Gastroesophageal sphincter (tissue), 4 donors: ENCODE measurements at places on chromosomes 5 and 9. TPM values are rescaled to one million over a fixed set of nuclear protein-coding genes. Genes with fewer than 3 reads are reported as not detected.

DNA sequence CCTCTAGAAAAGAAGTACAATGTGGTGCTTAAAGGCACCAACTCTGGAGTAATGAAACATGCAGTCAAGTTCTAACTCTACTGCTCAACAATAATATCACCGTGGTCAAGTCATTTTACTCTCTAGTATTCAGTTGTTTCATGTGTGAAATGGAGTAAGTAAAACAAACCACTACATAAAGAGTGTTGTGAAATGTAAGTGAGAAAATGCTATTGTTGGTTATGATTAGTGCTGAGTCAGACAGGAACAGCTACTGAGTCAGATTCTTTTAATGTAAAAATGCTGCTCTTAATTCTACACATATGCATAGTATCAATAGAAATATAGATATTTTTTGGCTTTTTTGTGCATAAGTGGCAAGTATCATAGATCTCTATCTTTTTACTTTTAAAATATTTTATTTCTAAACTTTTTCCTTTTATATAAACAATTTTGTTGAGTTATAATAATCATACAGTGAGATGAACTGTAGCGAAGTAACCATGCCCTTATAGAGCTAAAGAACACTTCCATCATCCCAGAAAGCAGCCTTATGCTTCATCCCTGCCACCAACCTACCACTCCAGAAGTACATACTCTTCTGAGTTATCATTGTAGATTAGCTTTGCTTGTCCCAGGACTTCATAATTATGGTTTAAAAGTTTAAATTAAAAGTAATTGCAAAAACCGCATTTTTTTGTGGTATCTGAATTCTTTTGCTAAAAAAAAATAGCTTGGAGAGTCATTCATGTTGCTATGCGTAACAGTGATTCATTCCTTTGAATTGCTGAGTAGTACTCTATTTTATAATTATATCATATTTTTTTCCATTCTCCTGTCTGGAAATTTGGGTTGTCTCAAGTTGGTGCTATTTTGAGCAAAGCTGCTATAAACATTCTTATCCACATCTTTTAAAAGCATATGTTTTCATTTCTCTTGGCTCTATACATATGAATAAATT, 548.2 kb upstream of the CLINT1 start:
- H3K4me1 ChIP-seq: no peaks in the 10 kb centered on the region
- H3K27me3 ChIP-seq: no peaks in the 10 kb centered on the region
- H3K36me3 ChIP-seq: no peaks in the 10 kb centered on the region

- H3K27ac ChIP-seq: no peak overlapping the region
- H3K4me1 ChIP-seq: no peaks in the 10 kb centered on the region
- H3K4me3 ChIP-seq: no peak overlapping the region
- no peaks in the 10 kb centered on the region for H3K27me3 ChIP-seq
- no peak for ATAC-seq
- H3K36me3 ChIP-seq: no peaks in the 10 kb centered on the region
Measured at GRCh38 chr5:36570301-36571095, 35.9 kb upstream of the SLC1A3 start.

PCDHGA4 gene
- 4.7 TPM for total RNA-seq

ACTBL2 gene
- total RNA-seq: 0.13 TPM
